ENCODE measurements at places on chromosomes 13 and 19.

- H3K4me1 ChIP-seq: peaks cover 9% of the 10 kb centered on the region
- H3K36me3 ChIP-seq: no peaks in the 10 kb centered on the region
- H3K27me3 ChIP-seq: no peaks in the 10 kb centered on the region
Observed at GRCh38 chr19:16001481-16002312, 52.9 kb downstream of the OR10H4 start.

- H3K4me1 ChIP-seq: no peaks in the 10 kb centered on the region
- no peak overlapping the region for H3K4me3 ChIP-seq
- H3K36me3 ChIP-seq: no peaks in the 10 kb centered on the region
- no peak overlapping the region for H3K27ac ChIP-seq
- no peak for DNase-seq
Observed at GRCh38 chr13:91406619-91407018, 8.2 kb downstream of the GPC5 start.

DNA sequence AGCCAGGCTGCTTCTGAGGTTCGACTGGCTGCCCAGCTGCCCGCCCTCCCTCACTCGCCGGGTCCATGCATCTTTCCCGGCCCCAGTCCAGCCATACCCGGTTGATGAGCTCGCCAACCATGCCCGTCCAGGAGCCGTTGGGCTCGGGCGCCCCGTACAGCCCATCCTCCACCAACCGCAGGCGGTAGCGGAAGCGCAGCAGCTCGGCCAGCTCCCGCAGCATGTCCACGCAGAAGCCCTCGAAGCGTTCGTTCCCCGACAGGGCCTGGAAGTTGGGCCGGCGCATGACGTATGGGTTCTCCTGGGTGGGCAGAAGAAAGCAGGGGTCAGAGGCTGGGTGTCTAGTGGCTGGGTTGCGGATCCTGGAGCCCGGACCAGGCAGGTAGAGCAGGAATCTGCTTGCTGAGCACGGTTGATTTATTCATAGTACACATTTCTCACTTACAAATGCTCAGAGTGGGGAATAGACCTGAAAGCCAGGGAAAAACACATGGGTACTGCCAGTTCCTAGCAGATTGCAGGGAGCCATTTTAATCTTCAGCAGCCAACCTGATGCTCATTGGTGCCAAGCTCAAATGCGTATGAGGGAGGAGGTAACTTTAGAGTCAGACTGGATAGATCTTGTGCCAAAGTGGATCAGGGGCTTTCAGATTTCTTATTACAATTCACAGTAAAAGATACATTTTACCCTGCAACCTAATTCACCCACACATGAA is 27.4 kb downstream of the GRIK5 start:
- H3K36me3 ChIP-seq: peaks cover 26% of the 10 kb centered on the region
- no peak for DNase-seq
- H3K27me3 ChIP-seq: no peaks in the 10 kb centered on the region
- H3K4me3 ChIP-seq: no peak overlapping the region

DNA sequence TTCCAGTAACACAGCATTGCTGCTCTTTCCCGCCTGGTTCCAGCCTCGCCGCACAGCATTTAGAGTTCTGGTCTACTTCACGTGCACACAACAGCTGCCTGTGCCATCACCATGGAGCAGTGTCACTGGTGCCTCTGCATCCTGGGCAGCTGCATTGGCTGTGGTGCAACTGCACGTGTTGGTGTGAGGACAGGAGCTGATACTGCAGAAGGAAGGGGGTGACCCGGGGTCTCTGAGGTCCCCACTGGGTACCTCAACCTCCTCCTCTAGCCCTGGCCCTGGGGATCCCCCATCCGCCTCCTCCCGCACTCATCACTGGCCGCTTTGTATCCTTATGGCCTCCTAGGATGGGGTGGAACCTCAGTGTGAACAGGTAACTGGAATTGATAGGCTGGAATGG is 112.5 kb downstream of the SOX1 start:
- no peaks in the 10 kb centered on the region for H3K4me1 ChIP-seq
- no peaks in the 10 kb centered on the region for H3K36me3 ChIP-seq
- H3K27me3 ChIP-seq: no peaks in the 10 kb centered on the region
- no peak for DNase-seq
- H3K4me3 ChIP-seq: no peak overlapping the region
- H3K27ac ChIP-seq: no peak overlapping the region

- DNase-seq: no peak
- H3K4me1 ChIP-seq: no peaks in the 10 kb centered on the region
- peaks cover 3% of the 10 kb centered on the region for H3K36me3 ChIP-seq
Observed at GRCh38 chr13:100644371-100644770, 30.2 kb downstream of the TMTC4 start.

- no peaks in the 10 kb centered on the region for H3K27me3 ChIP-seq
- no peak overlapping the region for H3K4me3 ChIP-seq
- DNase-seq: no peak
- no peaks in the 10 kb centered on the region for H3K4me1 ChIP-seq
- H3K27ac ChIP-seq: no peak overlapping the region
- H3K36me3 ChIP-seq: no peaks in the 10 kb centered on the region
Observed at GRCh38 chr19:30133803-30134202, 191.8 kb downstream of the URI1 start.

- H3K27me3 ChIP-seq: no peaks in the 10 kb centered on the region
- H3K36me3 ChIP-seq: no peaks in the 10 kb centered on the region
- peaks cover 20% of the 10 kb centered on the region for H3K4me1 ChIP-seq
- peak; percentile 80 for DNase-seq
- peak overlapping the region; percentile 69 for H3K27ac ChIP-seq
Observed at GRCh38 chr19:4988770-4989251, 19.9 kb downstream of the KDM4B start.

DNA sequence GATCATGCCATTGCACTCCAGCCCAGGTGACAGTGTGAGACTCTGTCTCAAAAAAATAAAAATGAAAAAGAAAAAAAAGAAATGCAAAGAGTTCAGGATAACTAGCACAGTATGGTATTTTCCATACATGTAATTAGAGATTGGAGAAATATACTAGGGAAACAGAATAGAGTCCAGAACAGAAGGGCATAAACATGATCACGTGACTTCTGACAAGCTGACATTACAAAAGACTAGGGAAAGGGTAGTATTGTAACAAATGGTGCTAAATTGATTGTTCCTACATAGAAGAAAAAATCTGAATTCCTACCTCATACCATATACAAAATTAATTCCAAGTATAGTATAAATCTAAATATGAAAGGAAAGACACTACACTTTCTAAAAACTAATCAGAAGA is 1.3 kb upstream of the NLRP5 start:
- DNase-seq: no peak
- no peak overlapping the region for H3K4me3 ChIP-seq
- H3K36me3 ChIP-seq: no peaks in the 10 kb centered on the region
- H3K4me1 ChIP-seq: no peaks in the 10 kb centered on the region

DNA sequence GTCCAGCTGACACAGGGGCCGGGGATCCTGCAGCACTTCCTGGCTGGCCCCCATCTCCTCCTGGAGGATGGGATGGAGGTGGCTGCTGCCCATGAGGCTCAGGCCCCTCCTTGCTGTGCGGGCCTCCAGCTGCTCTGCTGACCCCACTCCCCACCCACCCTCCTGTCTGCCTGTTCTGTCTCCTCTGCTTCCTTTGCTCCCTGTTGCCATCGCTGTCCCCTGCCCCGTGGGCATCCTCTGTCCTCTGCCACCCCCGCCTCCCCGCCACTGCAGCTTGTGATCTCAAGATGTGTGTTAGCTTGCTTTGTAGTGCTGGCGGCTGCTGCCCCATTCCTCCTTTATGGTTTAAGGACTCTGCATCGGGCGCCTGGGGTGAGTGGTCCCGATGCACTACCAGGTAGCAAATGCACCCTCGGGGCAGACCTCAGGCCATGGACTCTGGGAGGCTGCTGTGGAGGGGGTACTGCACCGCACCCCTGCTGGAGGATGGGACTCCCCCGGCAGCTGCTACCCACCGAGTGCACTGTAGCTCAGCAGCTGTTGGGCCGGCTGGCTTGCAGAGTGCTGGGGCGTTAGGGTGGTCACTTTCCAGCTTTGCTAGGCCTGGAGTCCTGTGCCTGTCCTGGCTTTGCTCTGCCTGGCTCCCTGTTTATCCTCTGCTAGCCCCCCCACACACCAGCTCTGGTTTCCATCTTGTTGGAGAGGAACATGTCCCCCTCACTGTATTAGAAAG is 15.8 kb upstream of the C19orf33 start:
- H3K4me1 ChIP-seq: no peaks in the 10 kb centered on the region
- H3K36me3 ChIP-seq: peaks cover 65% of the 10 kb centered on the region
- no peak for DNase-seq
- H3K4me3 ChIP-seq: no peak overlapping the region
- H3K27ac ChIP-seq: no peak overlapping the region
- H3K27me3 ChIP-seq: no peaks in the 10 kb centered on the region

GRCh38 chr13:76803831-76804230 is 82.4 kb downstream of the KCTD12 start:
- H3K36me3 ChIP-seq: no peaks in the 10 kb centered on the region
- H3K4me3 ChIP-seq: no peak overlapping the region
- no peaks in the 10 kb centered on the region for H3K27me3 ChIP-seq

All from thoracic aorta (tissue), 2 donors.